SK-N-MC (cell line): ENCODE measurements at places on chromosomes 12 and 14.

DNA sequence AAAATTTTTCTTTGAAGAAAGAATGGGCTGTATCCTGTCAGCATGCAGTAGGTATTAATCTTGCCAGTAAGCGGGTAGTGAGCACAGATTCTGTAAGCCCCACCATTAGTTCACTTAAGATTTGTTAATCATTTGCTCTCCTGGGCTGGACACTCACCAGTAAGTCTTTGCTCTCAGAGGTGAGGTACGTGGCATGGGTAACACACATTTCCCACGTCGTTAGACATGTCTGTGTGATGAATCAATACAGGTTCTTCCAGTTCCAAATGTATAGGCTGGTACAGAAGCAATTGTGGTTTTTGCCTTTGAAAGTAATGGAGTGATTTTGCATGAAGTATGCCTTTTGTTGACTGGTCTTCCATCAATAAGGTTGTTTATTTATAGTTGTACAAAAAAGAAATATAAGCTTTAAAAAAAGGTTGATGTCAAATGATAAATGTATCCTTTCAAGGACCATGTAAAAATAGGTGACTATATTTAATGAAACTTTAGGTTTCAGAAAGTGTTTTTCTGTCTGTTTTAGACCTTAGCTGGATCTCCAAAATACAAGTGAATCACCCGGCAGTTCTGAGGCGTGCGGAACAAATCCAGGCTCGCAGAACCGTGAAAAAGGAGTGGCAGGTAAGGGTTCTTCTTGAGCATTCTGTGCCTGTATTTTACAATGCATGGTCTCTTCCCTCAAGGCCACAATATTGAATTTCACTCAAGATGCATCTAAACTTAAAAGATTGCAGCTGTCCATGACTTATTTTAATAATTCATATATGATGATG, 45.5 kb downstream of the DERA start:
- no peak for DNase-seq

DNA sequence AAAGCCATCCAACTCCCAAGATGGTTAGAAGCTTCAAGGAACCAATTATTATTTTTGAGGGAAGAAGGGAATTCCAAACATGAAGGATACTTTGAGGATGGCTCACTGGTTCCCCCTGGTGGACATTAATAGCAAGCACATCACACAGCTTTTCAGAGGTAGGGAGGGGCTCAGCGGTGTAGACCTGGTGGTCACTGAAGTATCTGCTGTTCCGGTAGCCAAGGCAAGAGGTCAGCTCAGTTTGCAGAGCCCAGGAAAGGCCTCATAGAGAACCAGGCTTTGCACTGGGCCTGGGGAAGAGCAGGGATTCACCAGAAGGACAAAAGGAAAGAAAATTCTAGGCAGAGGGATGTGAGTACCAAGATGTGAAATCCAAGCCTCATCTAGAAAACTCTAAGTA, 118.7 kb downstream of the KSR2 start:
- no peak for DNase-seq

- DNase-seq = no peak
Measured at GRCh38 chr12:49980501-49981349, 8.0 kb downstream of the AQP6 start.

- DNase-seq = no peak
Measured at GRCh38 chr14:91834571-91834970, 32.8 kb downstream of the TC2N start.

- no peak for DNase-seq
Measured at GRCh38 chr12:125873016-125873415, 807.8 kb downstream of the AACS start.

- DNase-seq = no peak
Measured at GRCh38 chr14:54756656-54757392, 145.8 kb downstream of the GCH1 start.

- no peak for DNase-seq
Measured at GRCh38 chr12:82359115-82359478, 768 bp downstream of the METTL25 start.
